ENCODE measurements at places on chromosomes 16 and 17.

GRCh38 chr17:45436625-45437464 is 4.2 kb upstream of the ARHGAP27 start:
- no peak for DNase-seq

GRCh38 chr16:84810518-84811273 is 9.1 kb upstream of the CRISPLD2 start:
- DNase-seq = peak; percentile 85

GRCh38 chr16:69316595-69317034 is 5.5 kb downstream of the VPS4A start:
- no peak for DNase-seq

GRCh38 chr17:71184716-71185115 is 936.1 kb upstream of the SOX9 start:
- DNase-seq = peak; percentile 86

- no peak for DNase-seq
These were observed 2.7 kb downstream of the NOD2 start for GRCh38 chr16:50696126-50696525.

GRCh38 chr17:28891201-28891600 is 6.3 kb downstream of the FLOT2 start:
- DNase-seq = no peak

Measured in A172 (cell line).